ENCODE measurements at places on chromosomes 3 and 15.

DNA sequence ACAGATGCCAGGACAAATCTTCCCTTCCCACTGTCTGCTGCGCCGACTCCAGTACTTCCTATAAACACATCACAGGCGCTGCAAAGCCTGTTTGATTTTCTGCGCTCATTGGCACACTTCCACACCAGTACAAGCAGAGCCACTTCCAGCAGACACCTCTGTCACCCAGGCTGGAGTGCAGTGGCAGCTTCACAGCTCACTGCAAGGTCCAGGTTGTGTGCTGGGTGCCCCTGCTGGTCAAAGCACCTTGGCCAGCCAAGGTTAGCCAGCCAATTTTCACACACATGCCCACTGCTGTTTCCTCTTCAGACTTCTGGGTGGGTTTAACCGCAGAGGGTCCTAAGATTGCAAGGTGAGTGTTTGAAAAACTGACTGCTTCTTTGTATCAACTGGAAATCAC lies 4.9 kb downstream of the CHDH start:
- no peak for DNase-seq

DNA sequence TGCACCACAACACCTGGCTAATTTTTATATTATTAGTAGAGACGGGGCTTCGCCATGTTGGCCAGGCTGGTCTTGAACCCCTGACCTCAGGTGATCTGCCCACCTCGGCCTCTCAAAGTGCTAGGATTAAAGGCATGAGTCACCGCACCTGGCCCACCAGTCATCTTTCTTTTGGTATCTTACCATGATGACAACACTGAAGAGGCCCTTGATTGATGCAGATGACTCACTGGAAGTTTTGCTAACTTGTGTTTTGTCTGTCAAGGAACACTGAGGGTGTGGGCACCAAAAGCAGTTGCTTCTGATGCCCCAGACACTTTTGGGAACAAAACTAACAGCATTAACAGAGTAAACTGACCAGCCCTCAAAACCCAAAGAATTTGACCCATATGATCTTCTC lies 88.3 kb downstream of the MYO5A start:
- no peak for DNase-seq

DNA sequence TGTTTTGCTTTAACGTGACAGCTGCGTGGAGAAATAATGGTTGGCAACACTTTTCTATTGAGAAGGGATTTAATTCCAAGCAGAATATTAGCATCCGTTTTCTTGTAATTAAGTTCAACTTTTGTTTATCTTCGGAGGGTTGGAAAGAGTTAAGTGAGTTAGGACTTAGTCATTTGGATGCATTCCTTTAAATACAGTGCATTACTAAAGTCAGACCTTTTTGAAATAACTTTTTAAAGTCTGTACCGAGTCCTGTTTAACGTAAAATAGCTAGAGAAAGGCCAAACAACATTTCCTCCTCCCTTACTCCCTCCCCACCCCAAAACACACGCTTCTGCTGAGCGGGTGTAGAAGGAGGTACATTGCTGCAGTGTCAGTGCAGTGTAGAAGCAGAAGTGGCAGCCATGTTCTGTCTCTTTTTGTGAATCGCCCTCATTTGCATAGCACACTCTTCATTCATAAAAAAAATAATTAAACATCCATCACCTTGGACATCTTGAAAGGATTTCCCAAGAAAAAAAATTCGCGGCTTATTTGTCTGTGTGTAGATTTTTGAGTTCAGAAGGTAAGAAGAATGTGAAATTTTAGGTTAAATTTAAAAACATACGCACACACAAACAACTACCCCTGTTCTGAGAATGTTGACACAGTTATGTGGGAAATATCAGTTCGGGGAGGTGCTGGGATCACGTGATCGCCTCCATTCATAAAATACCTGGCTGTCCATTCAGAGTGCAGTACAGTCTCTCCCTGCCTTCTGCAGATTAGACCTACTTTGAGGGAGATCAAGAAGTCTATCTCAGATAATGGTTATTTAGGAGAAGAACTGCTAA lies 1.6 kb downstream of the SPRED1 start:
- DNase-seq, result no peak

GRCh38 chr15:26660241-26660640 lies 112.6 kb downstream of the GABRB3 start:
- no peak for DNase-seq

DNA sequence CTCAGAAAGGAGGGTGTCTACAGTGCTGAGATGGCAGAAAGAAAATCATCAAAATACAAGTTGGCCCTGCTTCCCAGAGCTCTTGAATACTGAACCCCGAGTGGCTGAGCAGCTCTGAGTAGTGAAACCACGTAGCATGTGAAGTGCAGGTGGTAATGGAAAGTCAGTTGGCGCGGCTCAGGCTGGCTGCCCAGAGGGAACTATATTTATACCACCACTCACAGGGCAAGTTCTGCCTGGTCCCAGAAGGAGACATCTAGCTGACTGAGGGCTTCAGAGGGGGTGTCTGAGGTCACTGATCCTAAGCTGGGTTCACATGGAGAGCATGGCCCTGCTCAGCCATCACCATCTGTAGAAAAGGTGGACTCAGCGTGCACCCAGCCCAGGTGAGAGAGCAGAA lies 129.6 kb upstream of the AGBL1 start:
- no peak for DNase-seq

GRCh38 chr3:194269610-194270145 lies 81.5 kb downstream of the CPN2 start:
- DNase-seq, result no peak

- DNase-seq, result no peak
Measured at GRCh38 chr3:69716119-69716518, 23.1 kb upstream of the MITF start.

GRCh38 chr3:148208975-148209374 lies 488.7 kb upstream of the AGTR1 start:
- no peak for DNase-seq

GRCh38 chr3:122913539-122914100 lies 113.9 kb downstream of the SEMA5B start:
- DNase-seq, result no peak

GRCh38 chr15:70197945-70198361 lies 100.2 kb upstream of the TLE3 start:
- no peak for DNase-seq

DNA sequence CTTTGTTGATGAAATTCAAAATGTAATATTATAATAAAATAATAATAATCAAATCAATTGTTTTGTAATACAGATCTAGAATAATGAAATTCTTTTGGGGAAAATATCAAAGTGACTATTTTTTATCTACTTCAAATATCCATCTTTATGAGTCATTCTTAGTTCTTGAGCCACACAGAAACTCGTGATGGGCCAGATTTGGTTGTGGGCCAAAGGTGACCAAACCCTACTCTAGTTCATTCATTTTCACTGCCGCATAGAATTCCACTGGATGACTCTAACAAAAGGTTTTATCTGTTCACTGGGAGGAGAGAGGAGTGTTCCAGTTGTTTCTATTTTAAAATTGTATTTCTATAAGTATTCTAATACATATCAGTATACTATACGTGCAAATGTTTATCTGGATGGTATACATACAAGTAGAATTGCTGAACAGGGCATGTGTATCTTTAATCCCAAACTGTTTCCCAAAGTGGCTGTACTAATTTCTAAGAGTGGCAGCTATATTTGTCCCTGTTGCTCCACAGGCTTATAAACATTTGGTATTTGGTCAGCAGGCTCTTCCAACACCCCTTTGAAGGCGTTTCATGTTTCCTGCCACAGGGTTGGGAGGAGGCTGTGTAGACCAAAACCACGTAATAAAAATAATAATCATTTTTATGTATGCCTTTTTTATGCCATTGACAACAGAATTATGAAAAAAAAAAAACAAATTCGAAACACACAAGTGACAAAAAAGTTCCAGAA lies 7.3 kb upstream of the RTP3 start:
- no peak for DNase-seq

- DNase-seq, result no peak
Measured at GRCh38 chr3:166060789-166061479, 223.7 kb upstream of the BCHE start.

- DNase-seq, result no peak
Measured at GRCh38 chr3:58366699-58367098, 34.0 kb downstream of the PXK start.

- DNase-seq, result no peak
Measured at GRCh38 chr15:56616551-56616950, 116.8 kb downstream of the ZNF280D start.

GRCh38 chr3:37124435-37124834 lies 49.9 kb downstream of the LRRFIP2 start:
- no peak for DNase-seq

DNA sequence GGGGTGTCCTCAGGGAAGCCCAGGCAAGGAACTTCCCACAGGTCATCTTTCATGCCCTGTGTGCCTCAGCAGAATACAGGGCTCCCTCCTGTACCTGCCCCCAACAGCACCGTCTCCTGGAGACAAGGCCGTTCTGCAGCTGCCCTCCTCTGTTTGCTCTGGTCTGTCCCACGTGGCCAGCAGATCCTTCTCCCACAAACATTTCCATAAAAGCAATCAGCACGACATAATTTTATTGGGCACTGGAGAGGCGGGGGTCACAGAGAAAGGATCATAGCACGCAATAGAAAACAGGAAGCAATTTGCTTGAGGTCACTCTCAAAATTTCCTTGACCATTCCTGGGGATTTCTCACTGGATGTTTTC lies 29.4 kb downstream of the STARD5 start:
- DNase-seq, result no peak

DNA sequence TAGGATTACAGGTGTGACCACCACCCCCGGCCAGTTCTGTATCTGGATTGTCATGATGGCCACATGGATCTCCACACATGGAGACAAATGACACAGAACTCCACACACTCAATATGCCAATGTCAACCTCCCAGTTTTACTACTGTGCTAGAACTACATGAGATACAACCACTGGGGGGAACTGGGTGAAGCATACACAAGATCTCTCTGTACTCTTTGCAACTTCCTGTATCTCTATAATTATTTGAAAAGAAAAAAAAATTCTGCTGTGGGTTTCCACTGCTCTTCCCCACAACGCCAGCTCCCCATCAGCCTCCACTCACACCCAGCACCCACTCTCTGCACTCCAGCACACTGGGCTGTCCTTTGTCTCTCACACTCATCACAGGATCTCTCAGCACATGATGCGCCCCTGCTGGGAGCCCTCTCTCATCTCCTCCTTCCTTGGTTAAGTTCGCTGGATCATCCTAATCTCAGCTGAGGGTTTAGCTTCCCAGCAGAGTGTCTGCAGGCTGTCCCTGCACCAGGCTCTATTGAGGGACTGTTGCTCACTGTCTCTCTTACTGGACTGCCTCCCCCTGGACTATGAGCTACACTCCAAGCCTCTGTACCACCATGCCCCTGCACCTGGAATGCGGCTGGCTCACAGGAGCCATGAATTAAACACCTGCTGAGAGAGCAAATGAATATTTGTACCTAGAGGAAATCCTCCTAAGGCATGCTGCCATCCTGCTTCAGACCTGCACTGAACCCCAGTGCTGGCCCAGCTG lies 10.7 kb upstream of the RAB43 start:
- no peak for DNase-seq

DNA sequence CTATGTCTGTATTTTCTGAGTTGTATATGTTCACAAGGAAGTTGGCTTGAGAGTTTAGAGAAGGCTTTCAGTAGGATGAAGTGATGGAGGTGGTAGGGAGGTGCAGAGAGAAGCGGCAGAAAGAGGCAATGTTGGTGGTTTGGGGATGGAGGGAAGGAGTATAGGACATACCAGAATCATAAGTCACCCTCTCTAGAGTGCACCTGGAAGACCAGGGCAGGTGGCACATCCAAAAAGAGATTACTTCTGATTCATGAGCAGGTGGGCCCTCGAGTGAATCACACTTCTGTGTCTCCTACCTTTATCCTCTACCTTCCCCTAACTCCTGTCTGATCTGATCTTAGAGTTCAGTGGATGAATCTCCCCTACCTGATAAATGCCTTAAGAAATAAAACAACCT lies 41.8 kb upstream of the MRPL3 start:
- DNase-seq, result no peak

DNA sequence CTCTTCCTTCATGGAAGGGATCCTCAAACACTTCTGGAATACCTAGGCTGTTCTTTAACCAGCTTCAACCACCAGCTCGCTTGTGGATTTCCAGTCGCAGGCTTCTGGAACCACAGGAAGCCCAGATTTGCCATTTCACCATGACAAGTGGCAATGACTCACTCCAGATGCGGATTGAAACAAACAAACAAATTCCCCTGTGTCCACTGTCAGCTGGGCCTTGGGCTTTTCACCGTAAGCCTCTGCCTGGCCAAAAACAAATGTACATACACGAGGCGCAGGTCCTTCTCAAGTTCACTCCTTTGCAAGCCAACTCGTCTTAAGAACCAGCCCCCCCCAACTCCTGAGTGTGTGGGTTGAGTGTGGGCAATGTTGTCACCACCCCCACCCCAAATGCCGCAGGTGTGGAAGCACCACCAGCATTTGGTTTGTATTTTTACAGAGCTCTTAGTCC lies 8.8 kb downstream of the BCL6 start:
- no peak for DNase-seq

- DNase-seq, result no peak
Measured at GRCh38 chr3:11562277-11562881, 81.3 kb downstream of the VGLL4 start.

DNA sequence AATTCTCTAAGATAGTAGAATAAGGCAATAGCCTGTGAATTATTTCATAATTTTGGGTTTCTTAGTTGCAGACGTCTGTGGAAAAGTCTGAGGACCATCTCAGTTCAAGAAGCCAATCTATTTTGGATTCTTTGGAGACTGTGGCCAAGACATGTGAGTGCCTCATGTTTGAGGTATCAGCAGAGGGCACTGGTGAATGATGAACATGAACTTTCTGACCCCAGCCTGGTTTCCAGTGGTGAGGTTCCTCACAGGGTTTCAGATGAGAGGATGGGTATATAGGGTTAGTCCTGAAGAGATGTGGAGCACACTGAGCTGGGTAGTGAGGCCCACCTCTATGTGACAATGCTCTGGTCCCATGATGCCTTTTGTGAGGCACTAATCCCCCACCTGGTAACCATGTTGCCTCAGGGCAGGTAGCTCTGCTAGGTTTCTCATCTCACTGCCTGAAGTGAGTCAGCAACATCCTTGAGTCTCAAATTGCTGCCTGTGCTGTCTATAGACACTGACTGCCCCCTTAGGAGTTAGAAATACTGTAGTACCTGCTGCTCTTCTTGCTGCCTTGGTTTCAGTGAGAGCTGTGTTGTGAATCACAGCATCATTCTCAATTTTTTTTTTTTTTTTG lies 32.3 kb downstream of the C3orf62 start:
- DNase-seq, result no peak

- DNase-seq, result no peak
Measured at GRCh38 chr3:11901286-11901875, 54.7 kb upstream of the TAMM41 start.
